ENCODE measurements at places on chromosomes 7 and 10.

- DNase-seq: no peak
Measured at GRCh38 chr10:48788554-48788953, 103.9 kb downstream of the WDFY4 start.

DNA sequence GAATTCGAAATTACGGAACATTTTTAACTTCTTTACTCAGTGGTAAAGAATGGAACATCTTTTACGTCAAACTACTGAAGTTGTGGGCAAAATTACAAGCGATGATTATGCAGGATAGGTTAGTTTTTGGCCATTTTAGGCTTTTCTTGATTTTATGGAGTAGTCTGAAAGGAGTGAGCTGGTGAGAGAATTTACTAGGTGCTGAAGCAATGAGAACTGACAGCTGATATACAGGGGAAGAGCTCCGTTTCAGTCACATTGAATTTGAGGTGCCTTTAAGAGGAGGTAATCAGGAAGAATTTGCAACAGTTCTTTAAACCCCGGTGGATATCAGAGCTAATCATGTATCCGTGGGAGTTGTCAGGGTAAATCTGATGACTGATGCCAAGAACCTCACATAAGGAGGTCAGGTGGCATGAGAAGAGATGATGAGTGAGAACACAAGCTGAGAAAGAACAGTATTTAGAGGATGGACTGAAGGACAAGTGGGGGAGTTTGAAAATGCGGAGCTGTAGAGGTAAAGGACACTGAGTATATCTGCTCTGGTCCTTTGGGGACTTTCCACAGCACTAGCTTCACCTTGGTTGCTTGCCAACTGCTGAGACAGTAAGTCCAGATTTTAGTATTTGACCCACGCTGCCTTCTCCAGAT lies 104.3 kb downstream of the AHR start:
- no peak for DNase-seq

GRCh38 chr10:79401015-79401921 lies 44.2 kb downstream of the ZCCHC24 start:
- no peak for DNase-seq

DNA sequence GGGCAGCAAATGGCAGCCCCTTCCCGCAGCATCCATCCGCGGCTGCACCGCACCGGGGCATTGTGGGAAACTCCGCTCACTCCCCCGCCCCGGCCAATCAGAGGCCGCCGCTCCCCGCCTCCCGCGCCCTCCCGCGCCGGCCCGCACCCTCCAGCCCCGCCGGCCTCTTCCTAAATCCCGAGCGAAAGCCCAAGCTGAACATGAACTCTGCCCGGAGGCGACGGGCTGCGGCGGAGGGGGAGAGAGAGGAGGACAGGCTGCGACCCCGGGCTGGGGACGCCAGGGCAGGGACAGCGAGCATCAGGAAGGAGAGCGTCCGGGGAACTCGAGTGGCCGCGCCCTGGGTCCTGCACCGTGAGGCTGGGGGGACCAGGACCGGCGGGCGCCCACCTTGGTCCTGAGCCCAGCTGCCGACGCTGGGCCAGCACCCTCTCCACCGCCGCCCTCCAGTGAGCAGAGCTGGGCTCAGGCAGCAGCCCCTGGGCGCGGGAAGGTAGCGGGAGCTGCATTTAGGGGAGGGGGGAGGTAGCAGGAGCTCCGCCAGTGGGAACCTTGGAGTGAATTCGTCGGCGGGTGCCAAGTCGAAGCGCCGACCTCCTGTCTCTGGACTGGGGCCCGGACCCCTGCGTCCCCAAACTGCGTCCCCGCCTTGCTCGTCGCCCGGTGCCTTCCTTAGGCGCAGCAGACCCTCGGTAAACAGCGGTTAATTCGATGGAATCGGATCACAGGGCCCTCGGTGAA lies at the start of gene DGKI:
Gene DGKI (minus strand): TSS at position 148 of the 741 bp plus-strand sequence.
- DNase-seq: no peak

DNA sequence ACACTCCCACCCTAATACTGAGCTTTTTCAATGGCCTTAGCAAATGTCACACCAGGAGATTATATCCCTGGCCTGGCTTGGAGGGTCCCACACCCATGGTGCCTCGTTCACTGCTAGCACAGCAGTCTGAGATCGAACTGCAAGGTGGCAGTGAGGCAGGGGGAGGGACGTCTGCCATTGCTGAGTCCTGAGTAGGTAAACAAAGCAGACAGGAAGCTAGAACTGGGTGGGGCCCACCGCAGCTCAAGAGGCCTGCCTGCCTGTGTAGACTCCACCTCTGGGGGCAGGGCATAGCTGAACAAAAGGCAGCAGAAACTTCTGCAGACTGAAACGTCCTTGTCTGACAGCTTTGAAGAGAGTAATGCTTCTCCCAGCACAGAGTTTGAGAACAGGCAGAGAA lies 338.9 kb upstream of the MBL2 start:
- DNase-seq: no peak

GRCh38 chr10:114283091-114283490 lies 44.0 kb downstream of the VWA2 start:
- no peak for DNase-seq

DNA sequence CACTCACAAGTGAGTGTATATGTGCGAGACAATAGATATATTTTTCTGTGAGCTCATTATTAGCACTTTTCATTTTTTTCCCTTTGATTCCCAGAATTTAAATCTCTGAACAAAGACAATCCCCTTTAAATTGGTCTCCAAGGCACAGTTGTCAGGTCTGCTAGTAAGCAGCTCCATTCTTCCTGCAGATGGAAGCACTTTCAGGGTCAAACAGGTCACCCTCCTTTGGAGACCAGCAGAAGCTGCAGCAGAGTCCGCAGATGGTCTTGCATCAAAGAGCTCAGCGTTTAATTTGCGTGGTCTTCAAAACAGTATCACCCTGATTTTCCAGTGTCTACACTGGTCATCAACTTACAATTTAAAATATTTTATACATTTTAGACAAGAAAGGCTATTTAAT lies 543.8 kb downstream of the ARL4A start:
- DNase-seq: no peak

GRCh38 chr10:101046332-101047238 lies 15.2 kb upstream of the KAZALD1 start:
- no peak for DNase-seq

DNA sequence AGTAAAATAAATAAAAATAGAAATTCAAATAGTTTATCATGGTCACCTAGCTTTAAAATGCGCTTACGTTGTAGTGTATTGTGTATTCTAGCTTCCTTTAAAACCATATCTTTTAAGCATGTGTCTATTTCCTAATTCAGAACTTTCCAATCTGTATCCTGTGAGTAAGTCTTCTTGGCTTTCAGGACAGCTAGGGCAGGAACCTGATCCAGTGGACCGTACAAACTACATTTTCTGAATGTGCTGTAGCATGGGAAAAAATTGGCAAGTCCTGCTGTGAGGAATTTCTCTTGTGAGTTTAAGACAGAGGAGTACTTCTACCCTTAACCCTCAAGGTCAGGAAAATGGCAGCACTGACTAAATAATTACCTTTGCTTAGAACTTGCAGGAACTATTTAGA lies 12.1 kb downstream of the OPN1SW start:
- DNase-seq: no peak

DNA sequence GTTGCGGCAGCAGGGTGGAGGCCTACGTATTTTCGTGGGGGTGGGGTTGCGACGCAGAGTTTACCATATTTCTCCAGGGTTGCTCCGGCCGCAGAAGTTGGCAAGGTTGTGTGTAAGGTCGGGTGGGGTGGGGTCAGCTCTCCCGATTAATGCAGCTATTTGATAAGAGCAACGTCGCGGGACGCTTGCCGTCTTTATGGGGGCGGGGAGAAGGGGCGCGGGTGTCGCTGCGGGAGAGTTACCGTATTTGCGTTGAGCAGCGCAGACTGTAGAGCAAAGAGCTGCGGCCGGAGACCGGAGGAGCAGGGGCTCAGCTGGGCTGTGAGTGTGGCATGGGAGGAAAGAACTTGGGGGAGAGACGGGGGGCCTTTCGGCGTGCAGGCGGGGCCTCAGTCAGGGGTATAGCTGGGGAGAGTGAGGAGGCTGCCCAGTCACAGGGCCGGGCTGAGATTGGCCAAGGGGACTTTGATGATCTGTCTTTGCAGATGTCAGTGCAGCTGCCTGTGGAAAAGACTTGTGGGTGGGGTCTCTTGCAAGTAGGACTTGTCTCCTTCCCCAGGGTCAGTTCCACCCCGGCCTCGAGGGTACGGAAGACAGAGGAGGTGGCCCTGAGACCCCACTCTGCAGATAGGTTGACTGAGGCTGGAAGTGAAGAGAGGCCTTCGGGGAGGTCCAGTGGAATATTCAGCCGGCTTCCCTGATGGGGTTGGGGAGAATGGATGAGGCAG lies 26.6 kb downstream of the ZNF775 start:
- peak; percentile 47 for DNase-seq

DNA sequence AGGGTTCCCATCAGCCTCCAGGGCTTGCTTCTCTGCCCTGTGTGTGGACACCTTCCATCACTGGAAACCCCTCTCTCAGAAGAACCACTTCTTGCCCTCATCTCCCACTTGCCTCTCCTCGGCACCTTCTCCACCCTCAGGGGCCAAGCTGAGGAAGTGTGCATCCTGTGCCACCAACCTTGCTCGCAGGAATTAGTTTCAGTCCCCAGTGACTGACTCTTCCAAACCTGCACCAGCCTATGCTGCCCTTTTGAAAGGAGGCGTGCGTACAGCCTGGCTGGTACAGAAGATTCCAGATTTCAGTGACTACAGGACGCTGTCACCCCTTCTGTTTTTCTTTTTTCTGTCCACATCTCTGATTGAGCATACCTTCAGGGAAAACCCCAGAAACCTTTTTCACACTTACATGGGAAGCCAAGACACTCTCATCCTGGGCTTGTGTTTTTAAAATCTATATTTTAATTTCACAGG lies 67.1 kb downstream of the IKZF1 start:
- DNase-seq: no peak

GRCh38 chr7:77649716-77650349 lies 46.4 kb upstream of the RSBN1L start:
- DNase-seq: no peak

DNA sequence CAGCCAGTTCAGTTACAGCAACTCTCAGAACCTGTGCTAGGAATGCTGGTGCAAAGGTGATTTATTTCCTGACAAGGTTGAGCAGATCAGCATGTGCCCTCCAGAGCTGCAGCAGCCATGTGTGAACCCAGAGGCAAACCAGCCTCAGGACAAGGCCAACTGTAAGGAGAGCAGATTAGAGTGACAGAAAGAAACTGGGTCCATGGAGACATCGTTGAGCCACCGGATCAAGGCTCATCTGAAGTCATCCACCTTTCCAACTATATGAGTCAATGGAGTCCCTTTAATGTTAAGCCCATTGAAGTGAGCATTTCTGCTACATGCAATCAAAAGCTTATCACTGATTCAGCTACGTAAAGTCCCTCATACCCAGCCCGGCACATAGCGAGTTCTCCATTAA lies 26.4 kb downstream of the KCNMA1 start:
- no peak for DNase-seq

DNA sequence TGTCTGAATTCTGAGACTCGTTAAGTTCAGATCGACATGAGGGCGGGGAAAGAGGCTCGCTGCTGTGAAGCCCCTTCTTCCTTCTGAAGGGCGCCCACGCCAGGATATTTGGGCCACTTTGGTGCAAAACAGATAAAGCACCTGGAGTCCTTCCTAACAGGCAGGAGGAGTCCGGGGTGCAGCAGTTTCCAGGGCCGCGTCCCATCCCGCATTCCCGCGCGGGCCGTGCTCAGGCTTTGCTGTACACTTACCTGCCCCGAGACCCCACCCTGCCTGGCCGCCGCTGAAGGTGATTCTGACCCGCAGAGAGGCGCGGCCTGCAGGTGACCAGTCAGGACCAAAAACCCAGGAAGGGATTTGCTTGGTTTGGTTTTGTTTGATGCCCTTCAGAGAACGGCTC lies 454.6 kb downstream of the PTPRN2 start:
- no peak for DNase-seq

DNA sequence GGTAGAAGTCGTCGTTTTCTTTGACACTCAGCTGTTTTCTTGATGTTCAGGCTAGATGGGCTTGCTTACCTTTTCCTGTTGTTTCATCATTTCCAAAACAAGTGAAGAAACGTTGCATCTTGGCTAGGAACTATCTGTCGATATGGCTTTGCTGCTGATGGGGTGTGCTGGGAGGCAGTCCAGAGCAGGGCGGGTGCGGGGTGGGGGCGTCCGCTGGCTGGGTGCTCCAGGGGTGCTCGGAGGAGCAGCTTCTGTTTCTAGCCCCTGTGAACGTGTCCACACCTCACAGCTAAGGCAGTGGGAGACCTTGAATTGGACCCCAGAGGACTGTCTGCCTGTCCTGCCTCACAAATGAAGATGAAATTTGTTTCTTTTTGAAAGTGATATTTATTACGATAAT lies 7.6 kb upstream of the SUN1 start:
- DNase-seq: no peak

GRCh38 chr7:127678337-127678736 lies 26.3 kb downstream of the SND1 start:
- no peak for DNase-seq

DNA sequence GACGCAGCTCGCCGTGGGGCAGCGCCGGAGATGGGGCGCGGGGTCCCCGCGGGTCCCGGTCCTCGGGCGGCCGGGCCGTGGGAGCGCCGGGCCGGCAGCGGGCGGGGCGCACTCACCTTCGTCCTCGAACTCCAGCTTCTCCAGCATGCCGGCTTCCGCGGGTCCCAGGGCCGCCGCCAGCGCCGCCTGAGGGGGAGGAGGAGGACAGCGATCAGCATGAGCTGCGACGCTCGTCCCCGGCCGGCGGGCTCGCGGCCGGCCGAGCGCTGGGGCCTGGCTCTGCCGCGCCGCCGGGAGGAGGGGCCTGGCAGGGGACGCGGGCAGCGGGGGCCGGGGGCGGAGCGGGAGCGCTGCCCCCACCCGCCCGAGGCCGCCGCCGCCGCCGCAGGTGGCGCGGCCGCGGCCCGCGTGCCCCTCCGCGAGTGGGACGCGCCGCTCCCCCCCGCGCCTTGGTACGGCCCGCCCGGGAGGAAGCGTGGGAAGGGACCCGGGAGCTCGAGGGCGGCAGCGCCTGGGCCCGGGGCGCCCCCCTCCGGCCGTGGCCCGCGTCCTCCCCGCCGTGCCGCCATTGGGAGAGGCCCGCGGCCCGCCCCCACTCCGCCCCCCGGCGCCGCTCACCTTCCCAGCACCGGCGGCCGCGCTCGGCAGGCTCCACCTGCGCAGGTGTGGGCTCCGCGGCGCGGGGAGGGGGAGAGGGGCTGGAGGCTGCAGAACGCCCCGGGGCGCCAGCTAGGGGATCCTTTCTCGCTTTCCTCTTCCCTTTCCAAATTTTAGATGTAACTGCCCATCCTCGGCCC lies 112.5 kb upstream of the RHEB start:
- peak; percentile 88 for DNase-seq

- no peak for DNase-seq
Measured at GRCh38 chr10:109978481-109978880, 29.3 kb upstream of the ADD3 start.

DNA sequence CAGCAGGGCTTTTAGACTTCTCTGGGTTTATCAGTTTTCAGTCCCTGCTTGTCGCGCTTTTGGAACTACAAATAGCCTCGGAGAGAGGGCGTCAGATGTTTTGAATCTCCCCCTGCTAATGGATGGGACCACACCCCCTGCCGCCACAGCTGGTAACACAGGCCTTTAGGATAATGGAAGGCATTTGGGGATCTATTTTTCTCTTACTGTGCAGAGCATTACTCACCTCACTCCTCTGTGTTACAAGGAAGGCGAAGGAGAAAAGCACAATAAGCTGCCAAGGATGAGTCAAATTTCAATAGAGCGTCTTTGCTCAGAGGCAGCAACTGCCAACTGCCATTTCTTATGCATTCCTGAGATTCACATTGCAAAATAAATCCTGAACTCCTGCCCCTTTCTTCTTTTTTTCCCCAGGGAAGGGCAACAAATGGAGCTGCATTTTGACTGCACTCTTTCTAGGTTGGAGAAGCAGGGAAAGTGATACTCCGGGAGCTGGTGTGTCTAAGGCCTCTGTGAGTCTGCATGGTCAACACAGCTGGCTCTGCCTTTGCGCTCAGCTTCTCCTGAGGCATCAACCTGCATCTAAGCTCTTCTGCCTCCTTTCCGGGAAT lies 31.5 kb upstream of the SMNDC1 start:
- DNase-seq: no peak

Measured in NCI-H774 (cell line).